Endothelial cell of coronary artery (primary cell): ENCODE measurements at places on chromosomes 5 and 9. TPM values are rescaled to one million over a fixed set of nuclear protein-coding genes. Genes with fewer than 3 reads are reported as not detected.

The ANKRD34B gene
- not detected in 2 replicates for total RNA-seq

The KLF4 gene
- 0.45 and 3.8 TPM in 2 replicates for total RNA-seq

The COL23A1 gene
- not detected in 2 replicates for total RNA-seq

The KIAA0825 gene
- 1.0 and 1.9 TPM in 2 replicates for total RNA-seq

The FRRS1L gene
- total RNA-seq, result 0.28 TPM in 1 of 2 replicates, not detected in the other

The PPP1R26 gene
- total RNA-seq, result 14.8 and 19.1 TPM in 2 replicates

The TRPM6 gene
- under 0.01 TPM in 2 replicates for total RNA-seq

The ADAMTSL1 gene
- total RNA-seq, result 21.6 and 25.0 TPM in 2 replicates
